GM03348 (cell line): ENCODE measurements at places on chromosomes 4 and X.

DNA sequence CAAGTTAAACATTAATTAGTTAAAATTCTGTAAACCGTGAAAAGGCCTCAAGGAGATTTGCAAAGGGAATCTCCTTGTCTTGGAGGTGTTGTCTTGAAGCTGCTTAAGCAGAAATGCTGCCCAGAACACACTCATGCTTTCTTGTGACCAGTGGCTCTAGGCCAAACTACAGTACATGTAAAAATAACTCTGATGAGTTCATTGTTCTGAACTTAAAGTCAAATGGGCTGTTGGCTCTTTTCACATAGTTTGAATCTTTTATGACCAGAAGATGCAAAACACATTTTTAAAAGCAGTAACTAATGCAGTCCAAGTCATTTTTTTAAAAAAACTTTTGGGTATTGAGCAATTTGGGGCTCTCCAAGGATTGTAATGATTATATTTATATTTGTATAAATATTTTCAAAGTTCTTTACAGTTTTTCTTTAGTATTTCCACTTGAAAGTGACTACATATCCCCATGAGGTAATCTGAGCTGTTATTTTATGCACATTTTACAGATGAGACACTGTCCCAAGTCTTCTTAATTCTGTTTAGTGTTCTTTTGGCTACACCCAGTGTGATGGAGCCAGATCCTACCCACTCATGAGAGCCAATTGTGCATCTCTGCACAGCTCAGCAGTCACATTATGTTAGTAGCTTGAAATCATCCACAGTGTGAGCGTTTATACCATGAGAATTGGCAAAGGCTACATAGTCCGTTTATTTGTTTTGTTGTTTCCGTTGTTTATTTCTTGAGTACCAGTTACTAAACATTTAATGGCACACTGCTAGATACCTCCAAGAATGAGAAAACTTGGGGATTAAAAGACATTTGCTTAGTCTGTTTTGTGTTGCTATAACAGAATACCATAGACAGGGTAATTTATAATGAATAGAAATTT is 112.8 kb upstream of the ATXN3L start:
- DNase-seq: peak; percentile 59

DNA sequence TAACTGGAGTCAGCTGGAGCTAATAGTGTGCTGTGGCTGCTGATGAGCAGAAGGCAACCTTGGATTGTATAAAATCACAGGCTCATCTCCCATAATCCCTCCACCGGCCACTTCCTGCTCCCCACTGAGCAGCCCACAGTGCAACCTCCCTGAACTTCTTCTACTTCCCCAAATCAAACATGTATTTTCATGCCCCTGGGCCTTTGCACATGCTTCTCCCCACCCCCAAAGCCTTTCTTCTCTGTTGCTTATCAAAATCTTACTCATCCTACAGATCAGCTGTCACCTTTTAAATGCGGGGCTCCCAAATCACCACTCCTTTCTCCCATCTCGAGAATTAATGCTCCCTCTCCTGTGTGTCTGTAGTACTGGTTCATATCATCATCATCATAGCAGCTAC is 35.8 kb downstream of the RHOH start:
- DNase-seq: no peak

GRCh38 chr4:121379276-121379675 is 1.5 kb downstream of the QRFPR start:
- no peak for DNase-seq

- peak; percentile 32 for DNase-seq
Observed at GRCh38 chrX:34578237-34578636, 78.8 kb downstream of the TMEM47 start.

DNA sequence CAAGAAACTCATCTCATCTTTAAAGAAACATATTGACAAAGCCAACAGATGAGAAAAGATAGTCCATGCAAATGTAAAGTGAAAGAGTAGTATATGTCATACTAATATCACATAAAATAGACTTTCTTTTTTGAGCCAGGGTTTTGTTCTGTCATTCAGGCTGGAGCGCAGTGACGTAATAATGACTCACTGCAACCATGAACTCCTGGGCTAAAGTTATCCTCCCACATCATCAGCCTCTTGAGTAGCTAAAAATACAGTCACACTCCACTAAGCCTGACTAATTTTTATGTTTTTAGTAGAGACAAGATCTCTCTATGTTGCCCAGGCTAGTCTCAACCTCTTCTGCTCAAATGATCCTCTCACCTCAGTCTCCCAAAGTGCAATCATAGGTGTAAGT is 51.8 kb upstream of the TRAM1L1 start:
- peak; percentile 4 for DNase-seq

DNA sequence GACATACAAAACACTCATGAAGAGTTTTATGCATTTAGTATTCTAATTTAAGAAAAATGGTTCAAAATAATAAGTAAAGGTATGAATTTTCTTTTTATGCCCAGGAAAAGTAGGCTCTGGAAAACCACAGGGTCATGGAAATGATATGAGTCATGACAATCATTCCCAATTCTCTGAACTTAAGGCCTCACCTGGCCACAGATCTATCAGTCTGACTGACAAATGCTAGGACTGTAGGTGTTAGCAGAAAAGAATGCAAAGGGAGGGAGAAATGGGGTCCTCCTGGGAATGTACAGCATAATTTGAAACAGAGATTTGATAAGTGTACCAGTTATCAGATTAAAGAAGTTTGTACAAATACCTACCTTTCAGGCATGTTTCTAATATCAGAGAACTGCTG is 270.5 kb upstream of the ARSJ start:
- DNase-seq: no peak

GRCh38 chr4:95839891-95840290 is at the start of gene PDHA2:
TSS of gene PDHA2 (plus strand) at chr4:95840093. CDS start at chr4:95840151, 58 bp downstream.
- no peak for DNase-seq

GRCh38 chr4:176193938-176194337 is 1.4 kb downstream of the SPATA4 start:
- DNase-seq: peak; percentile 26

DNA sequence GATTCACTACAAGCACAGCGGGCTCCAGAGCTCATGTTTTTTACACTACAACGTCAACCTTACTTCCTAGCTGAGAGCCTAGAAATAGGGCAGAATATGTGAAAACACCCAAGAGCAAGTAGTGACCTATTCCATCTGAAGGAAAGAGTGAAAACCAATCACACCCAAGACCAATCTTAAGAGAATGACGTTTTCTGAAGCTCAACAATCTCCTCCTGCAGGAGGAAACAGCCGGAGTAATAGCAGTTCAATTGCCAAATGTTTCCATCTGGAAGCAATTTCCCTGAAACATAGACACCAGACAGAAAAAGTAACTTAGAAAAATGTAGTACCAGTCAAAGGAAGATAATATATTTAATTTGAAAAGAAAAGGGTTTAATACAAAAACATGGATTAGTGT is 142.4 kb downstream of the ANXA5 start:
- peak; percentile 58 for DNase-seq

DNA sequence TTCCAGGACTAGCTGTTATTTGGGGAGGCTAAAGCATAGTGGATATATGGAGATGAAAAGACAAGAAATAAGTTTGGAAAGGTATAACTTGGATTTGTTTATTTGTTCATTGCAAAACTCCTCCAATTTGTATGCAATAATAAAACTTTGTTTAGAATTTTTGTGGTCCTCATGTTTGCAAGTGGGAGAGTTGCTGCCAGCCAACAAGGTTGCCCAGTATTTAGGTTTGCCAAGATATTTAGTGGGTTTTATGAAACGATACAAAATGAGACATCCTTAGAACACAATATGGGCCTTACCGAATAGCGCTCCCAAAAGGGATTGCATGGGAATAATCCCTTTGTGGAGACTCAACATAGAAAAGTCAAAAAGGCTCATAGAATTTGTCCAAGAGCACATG is 162.1 kb downstream of the INPP4B start:
- DNase-seq: no peak

DNA sequence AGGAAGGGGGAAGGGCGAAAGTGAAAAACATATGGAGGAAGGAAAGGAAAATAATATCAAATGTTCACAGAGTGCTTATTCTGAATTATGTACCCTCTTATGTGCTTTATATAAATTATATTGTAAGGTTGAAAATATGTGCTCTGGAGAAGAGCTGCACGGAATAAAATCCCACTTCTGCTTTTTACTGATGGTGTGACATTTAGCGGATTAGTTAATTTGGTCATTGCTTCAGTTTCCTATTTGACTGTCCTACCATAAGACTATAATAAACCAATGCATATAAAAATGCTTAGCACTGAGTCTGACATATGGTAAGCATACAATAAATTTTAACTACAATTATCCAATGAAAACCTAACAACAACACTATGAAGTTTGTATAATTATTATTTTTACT is 86.2 kb downstream of the NPFFR2 start:
- DNase-seq: no peak

- DNase-seq: no peak
Observed at GRCh38 chr4:6500481-6501140, 28.2 kb upstream of the PPP2R2C start.

GRCh38 chr4:52627876-52628275 is 31.2 kb downstream of the USP46 start:
- no peak for DNase-seq

GRCh38 chrX:24410514-24411189 is 50.2 kb downstream of the SUPT20HL1 start:
- no peak for DNase-seq

- peak; percentile 60 for DNase-seq
Observed at GRCh38 chr4:78517050-78517652, 34.4 kb upstream of the ANXA3 start.

- DNase-seq: peak; percentile 75
Observed at GRCh38 chr4:88283661-88284438, 511 bp downstream of the PPM1K start.

DNA sequence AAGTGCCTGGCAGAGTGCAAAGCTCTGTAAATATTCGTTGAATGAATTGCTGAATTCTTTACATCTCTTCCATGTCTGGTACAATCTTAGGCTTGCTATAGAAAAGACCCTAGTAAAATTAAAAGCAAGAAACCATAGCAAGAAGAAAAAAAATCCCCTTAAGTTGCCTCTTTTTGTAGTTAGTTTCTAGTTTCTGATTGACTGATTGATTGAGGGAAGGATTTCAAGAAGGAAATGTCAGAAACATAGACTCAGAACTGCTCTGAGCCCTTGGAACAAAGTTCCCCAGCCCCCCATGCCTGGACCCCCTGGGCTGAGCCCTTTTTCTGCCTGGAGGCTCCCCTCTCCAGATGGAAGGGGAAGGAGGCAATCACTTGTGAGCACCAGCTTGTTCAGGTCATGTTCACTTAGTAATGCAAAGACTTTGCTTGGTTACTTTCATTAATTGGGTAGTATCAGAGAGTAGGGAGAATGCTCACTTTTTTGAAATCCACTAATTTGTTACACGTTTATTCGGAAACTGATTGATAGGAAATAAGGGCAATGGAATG is 35.6 kb downstream of the DAPP1 start:
- no peak for DNase-seq

DNA sequence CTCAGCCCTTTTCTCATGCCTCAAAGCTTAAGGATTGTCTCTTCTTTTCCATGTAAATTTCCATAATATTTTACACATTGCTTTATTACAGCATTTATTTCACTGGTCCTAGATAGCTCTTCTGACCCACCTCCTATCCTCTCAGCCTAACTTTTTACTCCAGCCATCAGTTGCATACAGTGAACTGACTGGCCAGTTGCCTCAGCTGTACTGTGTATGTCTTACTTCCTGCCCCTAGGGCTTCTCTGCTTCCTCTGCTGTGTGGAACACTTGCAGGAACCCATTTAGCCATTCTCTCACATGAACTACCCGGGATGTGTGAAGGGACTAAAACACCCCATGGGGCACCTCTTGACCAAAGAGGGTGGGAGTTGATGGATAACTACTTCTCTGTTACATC is 18.0 kb downstream of the C4orf33 start:
- no peak for DNase-seq
